ENCODE measurements at places on chromosomes 1 and 21.

GRCh38 chr1:173411835-173412742, 65.0 kb upstream of the PRDX6 start:
- DNase-seq: no peak

- no peak for DNase-seq
These were observed 16.0 kb downstream of the MORN1 start for GRCh38 chr1:2375246-2375922.

GRCh38 chr1:214044438-214045214, 56.9 kb downstream of the PROX1 start:
- DNase-seq: no peak

GRCh38 chr1:227244339-227245118, 73.8 kb downstream of the CDC42BPA start:
- DNase-seq: no peak

DNA sequence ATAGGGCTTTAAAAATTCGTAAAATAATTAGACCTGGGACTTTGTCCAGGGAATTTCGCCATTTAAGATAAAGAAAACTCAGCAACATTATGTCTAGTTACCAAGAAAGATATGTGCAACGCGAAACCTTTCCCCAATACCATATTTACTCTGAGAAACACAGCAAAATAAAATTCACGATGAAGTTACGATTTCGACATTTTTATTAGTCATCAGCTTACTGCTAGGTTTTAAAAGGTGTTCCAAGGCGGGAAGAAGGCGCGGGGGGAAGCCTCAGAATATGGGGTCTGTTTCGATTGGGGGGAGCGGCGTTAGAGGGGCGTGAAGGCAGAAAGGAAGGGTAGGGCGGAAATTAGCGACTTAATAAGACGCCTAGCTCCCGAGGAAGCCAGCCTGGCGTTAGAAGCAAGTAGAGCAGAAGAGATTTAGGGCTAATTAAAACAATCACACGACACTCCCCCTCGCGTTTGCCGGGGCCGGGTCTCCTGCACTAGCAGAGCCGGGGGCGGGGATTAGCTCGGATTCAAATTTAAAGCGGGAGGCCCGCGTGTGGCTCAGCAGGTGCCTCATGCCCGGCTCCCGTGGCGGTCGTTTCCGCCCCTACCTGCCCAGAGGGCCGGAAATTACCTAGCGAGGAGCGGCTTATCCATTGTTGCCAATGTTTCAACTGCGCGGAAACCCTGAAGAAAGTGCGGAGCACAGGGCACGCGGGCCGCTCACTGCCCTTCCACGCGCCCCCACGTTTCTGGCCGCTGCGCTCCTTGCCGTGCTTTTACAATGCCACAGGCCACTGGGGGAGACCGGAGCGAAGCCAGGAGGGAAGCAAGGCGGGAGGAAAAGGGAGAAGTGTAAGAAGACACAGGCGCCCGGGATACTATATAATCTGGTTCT, 795 bp upstream of the POU2F1 start:
- peak; percentile 72 for DNase-seq

DNA sequence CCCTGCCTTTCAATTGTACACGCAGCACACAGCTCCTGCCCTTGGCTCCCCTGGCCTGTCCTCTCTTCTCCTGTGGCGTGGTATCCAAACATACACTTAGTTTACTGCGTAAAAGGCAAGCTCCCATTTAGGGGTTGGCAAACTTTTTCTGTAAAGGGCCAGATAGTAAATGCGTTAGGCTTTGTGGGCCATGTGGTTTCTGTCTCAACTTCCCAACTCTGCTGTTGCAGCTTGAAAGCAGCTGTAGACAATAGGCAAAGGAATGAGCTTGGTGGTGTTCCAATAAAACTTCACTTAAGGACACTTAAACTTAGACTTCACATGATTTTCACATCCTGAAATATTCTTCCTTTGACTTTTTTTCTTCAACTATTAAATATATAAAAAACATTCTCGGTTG, 63.3 kb downstream of the RHOU start:
- DNase-seq: no peak

- DNase-seq: no peak
These were observed 1.5 kb downstream of the KNCN start for GRCh38 chr1:46549697-46550681.

DNA sequence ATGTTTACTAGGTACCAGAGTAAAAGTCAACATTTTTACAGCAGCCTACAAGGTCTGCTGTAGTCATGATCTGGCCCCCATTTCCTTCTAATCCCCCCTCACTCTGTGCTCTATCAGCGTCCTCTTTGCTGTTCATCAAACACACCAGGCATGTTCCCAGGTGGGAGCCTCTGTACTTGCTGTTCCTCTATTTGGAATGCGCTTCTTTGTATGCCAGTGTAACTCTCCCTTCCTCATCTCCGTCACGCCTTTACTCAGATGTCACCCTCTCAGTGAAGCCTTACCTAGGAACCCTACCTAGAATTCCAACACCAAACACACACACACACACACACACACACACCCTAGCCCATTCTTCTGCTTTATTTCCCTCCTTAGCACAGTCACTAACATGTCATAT, 21.0 kb downstream of the TP53BP2 start:
- DNase-seq: no peak

DNA sequence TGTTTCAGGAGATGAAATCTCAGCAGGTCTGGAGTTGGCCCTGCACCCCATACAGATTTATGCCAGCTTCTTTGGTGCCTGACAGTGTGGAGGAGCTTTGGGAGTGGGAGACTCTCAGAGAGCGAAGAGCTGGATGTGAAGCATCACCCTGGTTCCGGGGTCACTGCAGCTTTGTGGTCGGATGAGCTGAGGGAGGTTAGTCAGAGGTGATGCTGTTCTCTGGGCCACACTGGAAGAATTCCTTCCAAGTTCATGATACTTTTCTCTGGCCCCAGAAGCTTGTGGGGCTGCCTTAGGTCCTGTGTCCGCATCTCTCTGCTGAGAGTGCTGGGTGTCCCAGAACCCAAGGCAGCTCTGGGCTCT, 467.8 kb downstream of the CAMTA1 start:
- no peak for DNase-seq

GRCh38 chr1:43979261-43979527, 184 bp downstream of the B4GALT2 start:
- no peak for DNase-seq

- DNase-seq: no peak
These were observed 170.6 kb upstream of the PROX1 start for GRCh38 chr1:213817156-213817555.

DNA sequence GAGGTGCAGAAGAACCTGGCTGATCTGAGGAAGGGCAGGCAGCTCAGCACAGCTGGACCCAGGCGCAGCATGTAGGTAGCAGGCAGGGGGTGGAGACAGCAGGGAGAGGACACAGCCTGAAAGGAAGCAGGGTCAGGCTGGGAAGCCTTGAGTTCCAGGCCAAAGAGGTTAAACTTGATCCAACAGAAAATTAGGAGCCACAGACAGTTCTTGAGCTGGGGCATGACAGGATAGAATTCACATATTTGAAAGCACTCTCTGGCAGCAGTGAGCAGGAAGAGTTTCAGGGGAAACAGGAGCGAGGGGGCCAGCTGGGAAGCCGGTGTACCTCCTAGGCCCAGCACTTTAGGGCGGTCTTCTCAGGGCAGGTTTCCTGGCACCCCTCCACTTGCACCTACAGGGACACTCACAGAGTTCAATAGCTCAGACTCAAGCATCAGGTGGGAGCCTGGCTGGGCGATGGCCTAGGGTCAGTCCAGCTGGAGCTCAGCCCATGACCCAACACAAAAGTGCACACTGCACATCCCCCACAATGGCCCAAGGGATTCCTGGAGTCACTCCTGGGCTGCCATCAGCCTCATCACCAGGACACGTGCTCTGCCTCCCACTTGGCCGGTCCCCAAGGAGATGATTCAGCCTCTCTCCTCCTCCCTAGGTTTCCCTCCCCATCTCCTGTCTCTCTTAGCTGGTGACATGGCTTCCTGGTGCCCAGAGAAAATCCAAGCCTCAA, 22.7 kb downstream of the MATN1 start:
- DNase-seq: no peak

DNA sequence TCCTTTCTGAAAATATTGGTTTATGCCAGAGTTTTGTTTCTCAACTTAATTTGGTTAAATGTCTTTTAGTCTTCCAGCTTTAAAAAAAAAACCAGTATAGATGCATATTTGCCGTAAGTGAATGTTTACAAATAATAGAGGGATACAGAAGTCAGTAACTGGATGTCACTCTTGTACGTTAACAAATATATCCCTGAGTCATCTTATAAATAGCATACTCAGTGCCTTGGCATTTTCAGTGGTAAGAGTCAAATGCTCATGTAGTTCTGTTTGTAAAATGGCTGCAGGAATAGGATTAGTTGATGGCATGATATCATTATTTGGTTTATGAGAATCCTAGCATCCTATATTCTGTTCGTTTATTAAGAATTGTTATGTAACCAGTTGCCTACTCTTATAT, 55.4 kb downstream of the SPEN start:
- no peak for DNase-seq

GRCh38 chr1:6126521-6127067, 53.5 kb downstream of the CHD5 start:
- DNase-seq: no peak
